ENCODE measurements at places on chromosomes 3 and 15.

- DNase-seq: no peak
Measured at GRCh38 chr3:62132027-62132602, 241.2 kb downstream of the FEZF2 start.

DNA sequence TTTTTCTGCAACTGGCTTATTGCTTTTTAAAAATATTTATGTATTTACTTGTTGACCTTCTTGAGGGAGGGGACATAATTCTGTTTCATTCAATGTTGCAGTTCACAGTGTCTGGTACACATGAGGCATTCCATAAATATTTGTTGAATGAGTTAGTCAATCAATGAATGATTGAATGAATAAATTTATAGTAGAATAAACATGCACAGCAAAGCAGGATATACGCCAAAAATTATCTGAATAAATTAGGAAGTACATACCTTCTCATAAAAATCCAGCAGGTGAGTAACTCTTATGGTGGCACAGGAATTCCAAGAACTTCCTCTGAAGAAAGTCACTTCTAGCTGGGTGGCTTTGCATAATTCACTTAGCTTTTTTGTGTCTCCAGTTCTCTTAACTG lies 469.4 kb upstream of the ATP11B start:
- DNase-seq: no peak

DNA sequence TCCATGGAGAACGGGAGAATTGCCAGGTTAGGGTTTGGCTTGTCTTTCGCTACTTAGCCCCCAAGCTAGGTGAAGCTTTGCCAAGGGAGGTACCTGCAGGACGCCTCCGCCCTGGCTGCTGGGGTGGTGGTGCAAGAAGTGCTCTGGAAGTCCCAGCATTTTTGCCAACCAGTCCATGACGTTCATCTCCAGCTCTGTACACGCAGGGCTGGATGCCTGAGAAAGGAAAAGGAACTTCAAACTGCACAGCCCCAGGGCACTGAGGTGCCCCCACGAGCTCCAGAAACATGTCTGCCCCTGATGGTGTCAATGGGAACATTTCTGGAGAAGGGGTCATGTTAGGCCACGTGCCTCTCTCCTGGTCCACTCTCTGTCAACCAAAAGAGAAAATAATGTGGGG lies 8.2 kb downstream of the HDC start:
- DNase-seq: no peak

DNA sequence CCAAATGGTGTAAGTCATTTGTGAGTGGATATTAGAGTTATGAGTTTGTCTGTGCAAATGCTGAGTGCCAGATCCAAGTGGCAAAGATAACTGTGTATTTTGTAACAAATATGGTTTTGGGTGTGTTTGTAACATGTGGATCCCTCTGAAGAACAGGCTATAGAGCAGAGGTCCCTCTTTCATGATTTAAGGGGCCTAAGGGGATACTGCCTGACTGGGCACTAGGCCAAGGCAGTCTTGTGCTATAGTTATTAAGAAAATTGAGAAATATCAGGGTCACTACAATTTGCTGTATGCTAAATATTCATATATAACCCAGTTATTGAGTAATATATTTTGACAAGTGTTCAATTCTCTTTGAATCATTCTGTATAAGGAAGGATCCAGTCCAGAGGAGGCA lies 555.6 kb upstream of the RGMA start:
- DNase-seq: no peak

DNA sequence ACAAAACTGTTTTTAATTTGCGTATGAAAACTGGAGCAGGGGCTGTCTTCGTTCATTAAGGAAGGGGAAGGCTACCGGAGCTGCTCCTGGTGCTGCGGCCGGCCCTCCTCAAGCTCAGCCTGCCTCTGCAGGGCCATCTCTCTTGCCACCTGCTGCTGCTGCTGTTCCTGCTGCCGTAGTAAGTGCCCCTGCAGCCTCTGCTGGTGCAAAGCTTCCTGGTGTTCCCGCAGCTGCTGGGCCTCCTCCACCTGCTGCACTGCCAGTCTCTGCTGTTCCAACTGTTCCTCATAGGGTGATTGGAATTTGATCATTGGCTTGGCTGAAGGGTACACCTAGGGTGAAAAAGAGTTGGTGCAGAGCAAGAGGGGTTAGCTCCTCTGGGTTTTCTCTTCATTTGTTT lies 66.0 kb downstream of the GOLIM4 start:
- DNase-seq: no peak

- no peak for DNase-seq
Measured at GRCh38 chr3:196749125-196749524, 9.5 kb downstream of the PAK2 start.

GRCh38 chr3:177286034-177286433 lies 88.8 kb upstream of the TBL1XR1 start:
- no peak for DNase-seq

GRCh38 chr3:157282261-157283191 lies 122.6 kb upstream of the CCNL1 start:
- DNase-seq: no peak

- no peak for DNase-seq
Measured at GRCh38 chr3:150022381-150023238, 51.9 kb upstream of the PFN2 start.

DNA sequence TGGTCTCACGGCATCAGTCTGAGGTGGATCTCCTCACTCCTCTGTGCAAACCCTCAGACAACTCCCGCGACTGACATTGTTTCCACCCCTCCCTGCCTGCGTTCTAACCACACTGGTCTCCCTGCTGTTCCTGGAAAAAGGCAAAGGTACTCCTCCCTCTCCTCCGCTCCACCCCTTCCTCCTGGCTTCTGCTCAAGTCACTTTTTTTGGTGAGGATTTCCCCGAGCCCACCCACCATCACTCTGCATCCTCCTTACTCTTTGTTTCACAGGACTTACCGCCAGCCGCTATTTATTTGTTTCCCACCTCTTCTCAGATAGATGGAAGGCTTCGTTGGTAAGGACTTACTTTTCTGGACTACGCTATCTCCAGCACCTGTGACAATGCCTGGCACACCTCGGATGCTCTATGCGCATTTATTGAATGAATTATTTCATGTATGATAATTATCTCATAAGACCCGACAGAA lies 25.6 kb downstream of the PRR23E start:
- no peak for DNase-seq

GRCh38 chr3:32919920-32920319 lies 31.5 kb upstream of the CCR4 start:
- DNase-seq: no peak

DNA sequence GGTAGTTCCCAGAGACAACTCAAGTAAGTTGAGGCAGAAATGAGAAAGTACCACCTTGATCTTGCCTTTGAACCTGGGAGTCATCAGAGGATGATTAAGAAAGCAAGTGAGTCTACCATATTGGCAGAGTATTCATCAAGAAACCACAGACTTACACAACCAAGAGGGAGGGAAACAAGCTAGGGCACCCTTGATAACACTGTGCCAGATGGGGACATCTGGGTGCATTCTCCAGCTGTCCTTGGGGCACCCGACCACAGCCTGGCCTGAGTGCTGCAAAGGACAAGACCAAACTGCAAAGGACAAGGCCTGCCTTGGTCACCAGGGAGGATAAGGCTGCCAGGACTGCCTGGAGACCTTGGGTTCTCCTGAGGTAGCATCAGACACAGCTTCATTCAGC lies 553.6 kb downstream of the EPHB1 start:
- no peak for DNase-seq

GRCh38 chr3:36219398-36219797 lies 160.9 kb upstream of the STAC start:
- no peak for DNase-seq

DNA sequence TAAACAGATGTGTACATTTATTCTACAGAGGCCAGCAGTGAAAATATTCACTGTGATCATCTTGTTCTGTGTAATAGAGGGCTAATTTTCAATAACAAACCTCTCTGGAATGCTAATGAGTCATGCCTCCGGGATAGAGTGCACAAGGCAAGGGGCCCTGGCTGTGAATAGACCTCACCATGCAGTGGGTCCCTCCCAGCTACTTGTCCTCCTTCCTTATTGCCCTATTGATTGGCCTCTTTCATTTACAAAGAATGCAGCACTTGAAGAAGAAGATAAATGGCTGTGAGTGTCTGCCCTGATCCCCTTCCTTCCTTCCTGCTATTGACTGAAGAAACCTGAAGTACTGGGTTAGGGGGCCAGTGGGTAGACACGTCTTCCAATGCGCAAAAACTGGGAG lies 436.3 kb downstream of the WDR72 start:
- DNase-seq: no peak

- no peak for DNase-seq
Measured at GRCh38 chr3:189902230-189903186, 218.2 kb downstream of the P3H2 start.

- no peak for DNase-seq
Measured at GRCh38 chr3:45055411-45056143, 29.5 kb downstream of the CLEC3B start.

GRCh38 chr3:141960731-141961130 lies 84.3 kb downstream of the ATP1B3 start:
- no peak for DNase-seq

DNA sequence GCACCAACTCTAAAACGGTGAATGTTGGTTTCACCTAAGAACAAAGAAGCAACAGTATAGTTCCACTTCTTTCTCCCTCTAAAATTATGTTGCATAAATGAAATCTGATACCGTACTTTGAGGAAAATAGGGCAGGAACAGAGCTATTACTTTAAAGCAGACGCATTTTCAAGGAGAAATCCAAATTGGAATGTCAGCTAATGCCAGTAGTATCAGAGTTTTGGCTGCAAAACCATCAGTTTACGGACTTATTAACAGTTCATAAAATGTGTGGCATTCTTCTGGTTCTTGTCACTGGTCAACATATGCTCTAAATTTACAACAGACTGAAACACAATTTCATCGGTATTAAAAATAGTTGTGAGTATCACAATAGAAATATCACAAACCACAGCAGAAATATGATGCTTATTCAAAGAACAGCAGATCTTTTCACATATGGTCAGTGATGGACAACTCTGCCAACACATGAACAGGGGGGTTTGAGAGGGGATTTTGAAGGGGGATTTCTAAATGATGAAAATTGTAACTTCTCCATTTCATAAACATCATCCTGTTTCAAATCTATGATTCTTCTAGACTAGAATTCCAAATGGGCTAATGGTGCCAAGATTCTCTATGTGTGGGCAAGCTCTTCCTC lies 38.7 kb upstream of the ROBO2 start:
- no peak for DNase-seq

DNA sequence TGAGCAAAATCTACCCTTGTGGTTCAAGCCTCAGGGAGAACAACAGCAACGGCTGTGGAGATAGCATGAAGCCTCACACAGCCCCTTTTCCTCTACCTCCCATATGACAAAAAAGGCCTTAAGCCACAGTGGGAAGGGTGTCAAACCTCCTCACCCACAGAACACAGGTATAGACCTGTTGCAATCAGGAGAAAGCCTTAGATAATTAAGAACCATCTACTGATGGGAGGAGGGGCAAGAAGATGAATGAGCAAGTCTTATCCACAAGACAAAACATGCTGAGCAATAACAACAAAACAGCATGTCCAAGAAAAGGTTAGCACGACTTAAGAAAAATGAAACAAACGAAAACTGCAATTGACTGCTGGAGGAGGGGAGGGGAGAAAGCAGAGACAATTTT lies 272.9 kb upstream of the BCHE start:
- DNase-seq: no peak

GRCh38 chr3:55641964-55642363 lies 154.9 kb upstream of the WNT5A start:
- DNase-seq: no peak

GRCh38 chr3:131174752-131175151 lies 148.1 kb downstream of the NEK11 start:
- no peak for DNase-seq

Measured in T follicular helper cell (primary cell).